ENCODE measurements at places on chromosomes 2 and 18.

DNA sequence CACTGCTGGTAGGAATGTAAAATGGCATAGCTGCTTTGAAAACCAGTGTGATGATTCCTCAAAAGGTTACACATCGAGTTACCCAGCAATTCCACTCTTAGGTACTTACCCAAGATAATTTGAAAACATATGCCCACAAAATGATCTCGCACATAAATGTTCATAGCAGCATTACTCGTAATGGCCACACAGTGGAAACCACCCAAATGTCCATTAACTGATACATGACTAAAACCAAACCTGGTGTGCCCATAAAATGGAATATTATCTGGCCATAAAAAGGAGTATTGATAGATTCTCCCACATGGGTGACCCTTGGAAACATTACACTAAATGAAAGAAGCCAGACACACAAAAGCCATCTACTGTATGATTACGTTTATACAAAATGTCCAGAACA, 70.4 kb downstream of the ALPK2 start:
- no peak for DNase-seq

GRCh38 chr2:196390243-196391148, 219.1 kb upstream of the STK17B start:
- DNase-seq: no peak

GRCh38 chr18:50138181-50139064, 56.5 kb downstream of the MYO5B start:
- no peak for DNase-seq

- no peak for DNase-seq
Observed at GRCh38 chr18:79617511-79618500, 61.8 kb upstream of the CTDP1 start.

DNA sequence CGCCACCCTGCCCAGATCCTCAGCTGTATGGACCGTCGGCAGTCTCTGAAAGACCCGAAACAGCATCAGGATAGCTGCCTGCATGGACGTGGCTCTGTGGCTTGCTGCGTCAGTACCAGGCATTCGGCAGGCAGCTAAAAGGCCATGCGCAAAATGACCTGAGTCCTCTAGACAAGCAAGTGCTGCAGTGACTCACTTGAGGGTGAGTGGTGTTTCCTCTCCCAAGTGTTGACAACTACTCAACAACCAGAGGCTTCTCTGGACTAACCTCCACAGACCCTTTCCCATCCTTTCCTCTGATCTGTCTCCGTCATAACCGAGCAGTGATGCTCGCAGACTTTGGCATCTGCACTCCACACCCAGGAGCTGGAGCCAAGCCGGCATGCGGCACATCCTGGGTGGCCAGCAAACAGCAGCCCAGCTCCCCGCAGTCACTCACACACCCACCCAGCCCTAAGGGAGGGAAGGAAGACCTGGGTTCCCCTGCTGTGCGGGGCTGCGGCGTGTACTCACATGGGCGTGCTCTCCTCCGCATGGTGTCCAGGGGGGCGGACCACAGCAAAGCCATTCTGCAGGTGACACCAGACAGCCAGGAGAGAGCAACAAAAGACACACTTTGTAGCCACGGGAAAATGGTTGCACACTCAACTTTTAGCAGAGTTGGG, 239.3 kb downstream of the TWIST2 start:
- DNase-seq: no peak

DNA sequence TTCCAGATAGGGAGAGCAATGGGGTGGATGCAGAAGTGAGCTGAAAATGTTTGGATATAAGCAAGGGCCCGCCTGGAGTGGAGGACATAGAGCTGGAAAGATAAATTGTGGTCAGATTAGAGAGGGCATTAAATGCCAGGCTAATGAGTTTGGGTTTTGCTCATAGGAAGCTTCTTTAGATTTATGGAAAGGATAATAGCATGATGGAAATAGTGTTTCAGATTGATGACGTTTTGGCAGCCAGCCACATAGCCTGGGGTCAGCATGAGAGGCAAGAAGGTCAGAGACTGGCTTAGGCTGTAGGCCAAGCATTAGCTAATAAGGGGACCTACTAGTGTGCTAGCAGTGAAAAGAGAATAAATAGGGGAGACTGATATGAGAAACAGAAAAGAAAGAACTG, 321.6 kb downstream of the STK39 start:
- DNase-seq: no peak

- DNase-seq: no peak
Observed at GRCh38 chr2:118525346-118525745, 322.1 kb downstream of the EN1 start.

GRCh38 chr2:41910126-41910525, 137.7 kb upstream of the PKDCC start:
- no peak for DNase-seq

- DNase-seq: no peak
Observed at GRCh38 chr2:106195981-106196380, 1.9 kb upstream of the UXS1 start.

GRCh38 chr2:203535784-203536585, 884 bp upstream of the RAPH1 start:
- DNase-seq: no peak

GRCh38 chr2:70643715-70644114, 90.1 kb upstream of the TGFA start:
- DNase-seq: no peak

GRCh38 chr2:238141541-238142318, 3.3 kb downstream of the KLHL30 start:
- no peak for DNase-seq

- no peak for DNase-seq
Observed at GRCh38 chr2:109630441-109631430, 16.6 kb downstream of the SOWAHC start.

DNA sequence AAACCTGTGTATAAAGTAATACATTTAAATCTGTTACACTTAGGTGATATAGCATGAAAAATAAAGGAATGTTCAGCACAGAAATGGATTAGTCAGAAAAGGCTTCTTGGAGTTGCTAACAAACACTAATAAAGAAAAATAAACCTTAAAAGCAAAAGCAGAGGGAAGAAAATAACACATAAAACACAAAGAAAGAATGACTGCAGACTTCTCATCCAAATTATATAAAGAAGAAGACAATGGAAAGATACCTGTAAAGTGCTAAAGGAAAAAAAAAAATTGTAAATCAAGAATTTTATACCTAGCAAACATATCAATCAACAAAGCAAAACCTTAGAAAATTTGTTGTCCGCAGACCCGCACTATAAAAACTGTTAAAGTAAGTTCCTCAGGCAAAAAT, 63.6 kb downstream of the EXOC6B start:
- DNase-seq: no peak

DNA sequence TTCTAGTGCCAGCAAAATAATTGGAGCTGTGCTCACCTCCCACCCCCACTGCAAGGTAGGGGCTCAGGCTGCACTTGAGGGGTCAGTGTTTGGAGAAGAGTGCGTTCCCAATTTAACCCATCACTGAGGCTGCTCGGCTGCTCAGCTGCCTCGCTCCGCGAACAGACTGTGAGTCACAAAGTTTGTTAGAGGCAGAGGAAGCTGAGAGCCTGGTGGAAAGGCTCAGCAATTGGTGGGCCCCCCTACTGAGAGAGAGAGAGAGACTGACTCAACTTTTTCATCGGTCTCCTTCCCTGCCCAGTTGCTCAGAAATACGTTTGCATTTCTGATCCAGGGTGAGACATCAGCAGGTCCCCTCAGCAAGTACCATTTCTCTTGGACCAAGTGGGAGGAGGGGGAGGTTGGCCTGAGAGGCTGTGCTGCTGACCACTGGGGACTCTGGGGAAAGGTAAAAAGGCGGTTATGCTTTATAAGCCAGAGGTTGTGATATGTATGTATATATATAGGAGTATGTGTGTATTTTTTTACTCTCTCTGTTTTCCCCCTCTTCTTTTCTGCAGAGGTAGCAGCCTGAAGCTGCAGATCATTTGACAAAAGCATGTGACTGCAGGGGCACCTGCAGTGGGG, 1.5 kb downstream of the EFR3B start:
- DNase-seq: no peak

- no peak for DNase-seq
Observed at GRCh38 chr2:150389447-150389846, 98.0 kb downstream of the RND3 start.

- no peak for DNase-seq
Observed at GRCh38 chr2:174063492-174064092, 98.4 kb upstream of the SP3 start.

- DNase-seq: no peak
Observed at GRCh38 chr2:128689971-128690370, 371.3 kb upstream of the HS6ST1 start.

GRCh38 chr2:241545106-241545505, 13.4 kb upstream of the BOK start:
- no peak for DNase-seq
